Globus pallidus (tissue), 1 donor: ENCODE measurements at places on chromosomes 3 and 15.

DNA sequence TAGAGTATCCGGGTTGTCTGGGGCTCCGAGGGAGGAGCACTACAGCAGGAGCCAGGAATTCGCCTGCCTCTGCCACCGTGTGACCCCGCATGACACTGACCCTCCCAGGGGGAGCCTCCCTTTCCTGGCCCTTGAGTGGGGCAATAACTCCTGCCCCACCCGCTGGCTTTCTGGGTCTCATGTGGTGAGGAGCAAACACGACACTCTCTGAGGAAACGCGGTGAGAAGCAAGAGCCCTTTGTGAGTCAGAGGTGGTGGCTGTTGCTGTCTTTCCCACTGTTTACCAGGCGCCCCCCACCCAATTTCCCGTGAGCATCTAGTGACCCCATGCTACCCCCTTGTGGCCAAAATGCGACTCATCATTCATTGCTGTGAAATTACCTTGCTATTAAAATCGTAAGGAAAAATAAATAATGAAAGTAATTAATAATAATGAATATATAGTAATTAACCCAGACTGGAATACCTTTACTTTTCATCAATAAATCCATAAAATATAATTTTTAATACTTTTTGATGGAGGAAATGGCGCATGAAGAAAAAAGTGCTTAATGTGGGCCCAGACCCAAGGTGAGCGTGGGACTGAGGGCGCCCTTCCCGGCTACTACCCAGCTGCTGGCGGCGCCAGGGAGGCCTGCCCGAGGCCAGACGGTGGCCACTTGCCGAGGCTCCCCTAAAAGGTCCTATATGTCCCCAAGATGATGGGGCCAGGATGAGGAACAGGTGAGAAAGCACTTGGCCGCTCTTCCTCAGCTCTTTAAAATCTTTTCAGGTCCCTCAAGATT is 29.3 kb downstream of the CCNL1 start:
- DNase-seq, result peak; percentile 66

DNA sequence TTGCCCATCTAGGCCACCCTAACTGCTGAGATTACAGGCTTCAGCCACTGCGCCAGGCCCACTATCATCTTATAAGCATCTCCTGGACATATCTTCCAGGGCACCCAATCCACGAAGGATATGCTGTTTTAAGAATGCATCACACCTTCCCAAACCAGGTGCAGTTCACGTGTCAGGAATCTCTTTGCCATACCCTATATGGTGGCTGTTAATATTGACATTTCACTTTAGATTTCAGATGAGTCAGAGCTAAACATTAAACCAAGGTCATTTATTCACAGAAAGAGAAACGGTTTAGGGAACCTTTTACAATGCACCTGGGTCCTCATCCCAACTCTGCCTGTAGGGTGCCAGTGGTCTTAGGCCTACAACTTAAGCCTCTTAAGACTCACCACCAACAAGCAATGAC is 85.7 kb downstream of the TBL1XR1 start:
- no peak for DNase-seq

DNA sequence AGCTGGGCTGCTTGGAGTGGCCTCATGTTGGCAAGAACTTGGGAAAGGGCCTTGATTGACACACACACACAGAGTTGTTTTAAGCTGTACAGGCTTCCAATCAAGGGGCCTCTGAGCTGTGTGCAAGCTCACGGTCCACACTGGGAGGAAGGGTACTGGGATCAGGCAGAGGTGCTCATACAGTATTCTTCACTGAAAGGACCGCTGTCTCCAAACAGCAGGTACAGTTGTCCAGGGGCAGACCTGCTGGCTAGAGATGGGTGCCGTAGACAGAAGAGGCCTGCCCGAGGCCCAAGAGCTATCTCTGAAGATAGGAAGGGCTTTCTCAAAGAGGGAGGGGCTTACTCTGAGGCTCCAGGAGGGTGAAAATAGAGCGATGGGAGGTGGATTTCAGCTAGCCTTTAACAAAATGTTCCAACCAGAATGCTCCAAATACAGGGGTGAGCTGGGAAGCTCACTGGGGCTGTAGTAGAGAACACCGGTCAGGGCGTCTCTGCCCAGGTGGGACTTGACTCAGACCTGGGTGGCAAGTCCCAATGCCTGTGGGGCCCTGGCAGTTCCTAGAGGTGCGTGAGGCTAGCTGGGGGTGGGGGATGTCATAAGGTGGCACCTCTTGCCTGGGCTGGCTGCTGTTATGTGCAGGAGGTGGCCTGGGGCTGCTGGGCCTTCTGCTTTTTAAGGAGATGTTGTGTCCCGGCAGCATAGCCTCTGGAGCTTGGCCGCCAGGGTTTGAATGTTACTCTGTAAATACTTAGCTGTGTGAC is 42.7 kb downstream of the RASGRF1 start:
- DNase-seq, result no peak

GRCh38 chr15:63999177-63999576 is 47.1 kb downstream of the DAPK2 start:
- DNase-seq, result no peak

DNA sequence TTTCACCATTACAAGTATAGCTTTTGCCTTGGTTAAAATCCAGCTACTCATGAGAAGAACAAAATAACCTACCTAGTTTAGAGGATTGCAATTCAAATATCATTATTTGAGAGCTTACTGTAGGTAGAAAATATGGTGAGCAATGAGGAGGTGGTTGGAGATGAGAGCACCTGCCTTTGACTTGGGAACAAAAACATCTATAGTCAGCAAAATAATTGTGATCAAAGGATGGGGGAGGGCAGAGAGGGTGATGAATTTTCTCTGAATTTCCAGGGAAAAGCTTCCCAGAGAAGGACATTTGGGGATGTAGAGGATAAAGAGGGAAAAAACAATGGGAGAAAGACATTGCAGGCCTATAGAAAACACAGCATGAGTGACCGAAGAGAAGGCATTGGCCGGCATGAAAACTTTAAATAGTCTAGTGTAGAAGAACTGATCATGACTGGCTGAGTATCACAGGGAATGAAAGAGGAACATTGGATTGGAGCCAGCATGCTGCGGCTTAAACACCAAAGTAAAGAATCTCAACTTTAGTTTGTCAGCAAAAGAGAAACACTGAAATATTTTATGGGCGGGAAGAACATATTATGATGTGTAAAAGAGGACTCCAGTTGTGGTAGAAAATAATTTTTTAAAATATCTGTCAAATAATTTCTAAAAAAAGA is 581.3 kb downstream of the UNC13C start:
- DNase-seq, result peak; percentile 37

- DNase-seq, result no peak
Measured at GRCh38 chr15:64524778-64525177, 64.4 kb downstream of the ZNF609 start.

DNA sequence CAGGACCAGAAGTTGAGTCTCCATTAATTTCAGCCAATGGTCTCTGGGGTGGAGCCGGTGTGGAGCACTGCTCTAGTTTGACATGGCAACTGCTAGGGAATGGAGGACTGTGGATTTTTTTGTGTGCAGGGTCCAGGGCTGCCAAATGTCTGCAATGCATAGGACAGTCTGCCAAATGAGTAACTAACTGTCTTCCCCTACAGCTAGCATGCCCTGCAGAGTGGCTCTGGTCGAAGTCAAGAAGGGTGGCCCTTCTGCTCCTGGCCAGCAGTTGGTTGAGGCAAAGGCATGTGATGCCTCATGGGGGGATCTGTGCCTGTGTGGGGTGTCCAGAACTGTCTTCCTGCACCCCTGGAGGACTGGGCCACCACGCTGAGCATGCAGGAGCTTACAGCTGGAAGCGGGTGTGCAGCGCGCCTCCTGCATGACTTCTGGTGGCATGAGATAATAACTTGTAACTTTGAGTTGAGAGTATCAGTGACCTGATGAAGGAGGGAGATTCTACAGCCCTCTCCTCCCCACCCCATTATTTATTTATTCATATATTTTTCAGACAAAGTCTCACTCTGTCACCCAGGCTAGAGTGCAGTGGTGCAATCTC is 4.6 kb downstream of the TPRA1 start:
- no peak for DNase-seq

- DNase-seq, result no peak
Measured at GRCh38 chr3:135490219-135490915, 475.2 kb upstream of the PPP2R3A start.

DNA sequence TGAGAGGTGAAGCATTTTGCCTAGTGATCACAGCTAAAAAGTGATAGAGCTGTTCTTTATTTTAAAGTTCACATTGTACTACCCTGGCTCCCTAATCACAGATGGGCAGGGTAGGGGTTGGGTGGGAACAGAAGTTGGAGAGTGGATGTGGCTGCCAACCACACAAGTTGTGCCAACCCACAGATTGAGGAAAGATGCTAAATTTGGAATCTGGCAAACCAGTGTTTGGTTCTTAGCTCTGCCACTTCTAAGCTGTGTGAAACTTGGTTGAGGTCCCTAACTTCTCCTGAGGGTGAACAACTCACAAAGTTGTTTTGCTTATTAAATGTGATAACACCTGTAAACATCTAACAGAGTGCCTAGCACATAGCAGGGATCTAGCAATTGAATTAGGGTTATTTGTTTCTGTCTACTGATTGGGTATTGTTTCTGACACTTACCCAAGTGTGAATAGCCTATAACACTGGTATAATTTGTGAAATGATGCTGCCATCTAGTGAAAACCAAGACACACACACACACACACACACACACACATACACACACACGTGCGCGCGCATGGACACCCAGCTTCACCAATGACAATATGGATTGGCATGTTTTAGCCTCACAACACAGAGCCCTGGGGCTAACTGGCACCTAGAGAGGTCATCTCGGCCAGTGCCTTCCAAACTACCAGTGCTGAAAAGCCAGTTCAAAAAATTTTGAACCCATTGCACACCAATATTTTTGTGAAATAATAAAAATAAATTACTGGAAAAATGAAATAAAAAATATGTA is 25.3 kb downstream of the ADGRG7 start:
- DNase-seq, result no peak

DNA sequence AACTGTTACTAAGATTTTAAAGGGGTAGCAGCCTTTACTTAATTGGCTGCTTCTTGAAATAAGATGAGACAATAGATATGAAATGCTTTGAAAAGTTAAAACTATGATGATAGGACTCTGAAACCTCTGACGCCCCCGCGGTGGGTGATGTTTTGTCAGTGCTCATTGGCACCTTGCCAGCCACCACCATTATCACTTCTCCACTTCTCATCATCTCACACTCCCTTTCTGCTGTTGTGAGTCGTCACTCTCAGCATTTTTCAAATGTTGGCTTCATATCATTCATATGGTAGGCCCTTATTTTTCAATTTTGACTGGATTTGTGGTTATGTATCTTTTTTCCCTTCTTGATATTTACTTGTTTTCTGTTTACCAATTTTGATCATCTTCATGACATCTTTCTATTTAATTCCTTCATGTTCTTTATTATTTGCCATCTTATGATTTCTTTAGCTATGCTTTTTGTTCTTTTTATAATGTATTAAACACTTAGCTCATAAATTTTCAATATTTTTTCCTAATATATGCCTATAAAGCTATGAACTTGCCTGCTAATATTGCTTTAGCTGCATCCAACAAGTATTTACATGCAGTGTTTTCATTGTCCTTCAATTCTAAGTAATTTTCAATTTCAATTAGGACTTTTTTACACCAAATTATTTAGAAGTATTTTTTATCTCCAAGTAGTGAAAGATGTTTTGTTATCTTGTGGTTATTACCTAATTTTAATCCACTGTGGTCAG is 30.3 kb upstream of the SKOR1 start:
- DNase-seq, result no peak

DNA sequence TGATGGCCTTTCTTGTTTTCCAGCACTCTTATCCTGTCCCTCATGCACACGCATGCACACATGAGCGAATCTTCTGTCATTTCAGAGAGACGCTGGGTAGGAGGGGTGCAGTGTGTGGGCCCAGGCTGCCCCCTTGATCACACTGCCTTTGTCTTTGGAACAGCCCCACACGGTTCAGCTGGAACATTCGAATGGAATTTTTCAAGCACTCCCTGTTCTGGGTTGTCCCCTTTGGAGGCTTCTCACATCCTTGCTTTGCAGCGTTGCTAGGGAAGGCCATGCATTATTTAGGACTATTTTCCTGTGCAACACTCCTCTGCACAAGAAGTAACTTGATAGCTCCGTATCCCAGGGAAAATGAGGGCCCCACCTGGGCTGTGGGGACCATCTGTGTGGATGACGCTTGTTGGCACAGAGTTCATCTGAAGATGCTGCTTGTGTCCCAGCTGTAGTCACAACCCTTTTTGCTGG is 78.4 kb downstream of the SPSB4 start:
- DNase-seq, result no peak

DNA sequence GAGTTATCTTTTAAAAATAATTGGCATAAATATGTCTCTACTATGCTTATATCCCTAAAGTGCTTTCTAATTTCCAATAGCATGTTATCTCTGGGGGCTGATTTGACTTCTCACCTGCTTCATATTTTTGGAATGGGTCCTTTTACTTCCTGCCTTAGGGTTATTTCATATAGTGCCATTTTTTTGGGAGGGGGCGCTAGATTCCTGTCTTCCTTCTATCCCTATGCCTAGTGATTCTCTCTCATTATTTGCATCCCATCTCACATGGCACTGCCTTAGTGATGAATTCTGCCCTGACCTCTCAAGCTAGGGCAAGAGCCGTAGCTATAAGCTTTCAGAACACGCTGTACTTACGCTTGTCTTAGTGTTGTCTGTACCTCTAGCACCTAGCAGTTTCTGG is 150.3 kb upstream of the SLITRK3 start:
- no peak for DNase-seq

GRCh38 chr15:94395640-94396039 is 164.3 kb downstream of the MCTP2 start:
- DNase-seq, result no peak

- DNase-seq, result no peak
Measured at GRCh38 chr15:50627351-50628055, 59.1 kb downstream of the TRPM7 start.

DNA sequence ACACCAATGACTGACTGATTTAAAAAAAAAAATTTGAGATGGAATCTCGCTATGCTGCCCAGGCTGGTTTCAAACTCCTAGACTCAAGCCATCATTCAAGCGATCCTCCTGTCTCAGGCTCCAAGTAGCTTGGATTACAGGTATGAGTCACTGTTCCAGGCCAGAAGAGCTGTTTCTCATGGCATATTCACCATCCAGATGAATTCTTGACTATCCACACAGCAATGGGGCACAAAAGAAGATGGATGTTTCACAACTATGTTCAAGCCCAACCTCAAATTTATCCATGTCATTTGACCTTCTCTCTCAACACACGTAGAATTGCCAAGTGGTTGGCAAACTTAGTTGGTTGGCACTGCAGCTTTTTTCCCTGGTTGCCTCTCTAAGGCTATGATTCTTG is 40.6 kb downstream of the PRICKLE2 start:
- DNase-seq, result no peak

DNA sequence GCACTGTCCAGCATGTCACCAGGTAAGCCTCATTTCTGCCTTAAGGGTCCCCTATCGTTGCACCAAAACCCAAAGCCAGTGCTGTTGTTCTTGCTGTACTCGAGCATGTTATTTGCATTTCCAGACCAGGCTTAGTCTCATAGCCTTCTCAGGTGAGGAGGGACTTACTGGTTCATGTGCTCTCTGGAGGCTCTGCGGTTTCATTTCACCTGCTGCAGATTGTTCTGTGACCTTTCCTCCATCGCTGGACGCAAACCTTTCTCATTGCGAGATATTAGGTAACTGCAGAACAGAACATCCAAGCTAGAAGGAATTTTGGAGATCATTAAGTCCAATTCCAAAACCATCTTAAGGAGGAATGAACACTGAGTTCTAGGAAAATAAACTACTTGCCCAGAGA is 187.3 kb upstream of the BCL6 start:
- DNase-seq, result no peak
